NCI-H2081 (cell line): ENCODE measurements at places on chromosomes 7 and 10.

DNA sequence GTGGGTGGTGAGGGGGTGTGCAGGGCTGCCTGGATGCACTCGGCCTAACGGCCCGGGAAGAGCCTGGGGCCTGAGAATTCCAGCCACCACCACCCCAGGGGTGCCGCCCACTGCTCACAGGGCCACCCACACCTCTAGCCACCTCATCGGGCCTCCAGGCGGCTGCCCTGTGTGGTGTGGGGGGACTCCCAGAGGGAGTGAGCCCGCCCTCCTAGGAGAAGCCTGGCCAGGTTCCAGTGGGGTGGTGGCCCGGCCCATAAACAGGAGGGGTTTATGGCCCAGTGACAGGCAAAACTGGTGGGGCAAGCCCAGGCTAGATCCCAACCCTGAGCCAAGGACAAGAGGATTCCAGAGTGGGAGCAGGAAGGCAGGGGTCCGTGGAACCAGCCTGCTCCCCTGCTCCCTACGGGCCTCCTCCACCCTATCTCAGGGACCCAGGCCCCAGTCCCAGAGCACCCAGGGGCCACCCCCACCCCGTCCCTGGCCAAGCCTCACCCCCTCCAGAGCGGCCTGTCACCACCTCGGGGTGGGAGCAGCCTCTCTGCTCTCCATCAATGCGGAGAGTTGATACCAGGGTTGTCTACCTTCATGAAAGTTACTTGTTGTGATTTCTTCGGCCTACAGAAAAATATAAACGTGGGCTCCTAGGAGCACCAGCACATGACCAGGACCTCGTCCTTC lies 20.2 kb upstream of the PDGFA start:
- DNase-seq = no peak

GRCh38 chr10:59993931-59994330 lies 87.6 kb upstream of the CCDC6 start:
- DNase-seq = no peak

GRCh38 chr7:73811760-73812168 lies 19.0 kb upstream of the CLDN4 start:
- peak; percentile 73 for DNase-seq

GRCh38 chr7:137221467-137221866 lies 122.1 kb downstream of the PTN start:
- DNase-seq = no peak

DNA sequence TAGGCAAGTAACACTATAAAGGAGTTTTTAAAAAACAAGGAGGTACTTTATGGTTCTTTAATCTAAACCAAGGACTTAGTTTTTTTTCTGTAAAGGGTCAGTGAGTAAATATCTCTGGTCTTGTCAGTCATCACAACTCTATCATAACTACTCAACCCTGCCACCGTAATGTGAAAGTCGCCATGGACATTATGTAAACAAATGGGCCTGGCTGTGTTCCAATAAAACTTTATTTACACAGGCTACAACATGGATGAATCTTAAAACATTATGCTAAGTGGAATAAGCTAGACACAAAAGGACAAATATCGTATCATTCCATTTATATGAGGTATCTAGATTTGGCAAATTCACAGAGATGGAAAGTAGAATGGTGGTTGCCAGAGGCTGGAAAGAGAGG lies 60.8 kb upstream of the SP4 start:
- DNase-seq = peak; percentile 53

GRCh38 chr7:44080686-44081265 lies 1.6 kb downstream of the POLM start:
- no peak for DNase-seq

DNA sequence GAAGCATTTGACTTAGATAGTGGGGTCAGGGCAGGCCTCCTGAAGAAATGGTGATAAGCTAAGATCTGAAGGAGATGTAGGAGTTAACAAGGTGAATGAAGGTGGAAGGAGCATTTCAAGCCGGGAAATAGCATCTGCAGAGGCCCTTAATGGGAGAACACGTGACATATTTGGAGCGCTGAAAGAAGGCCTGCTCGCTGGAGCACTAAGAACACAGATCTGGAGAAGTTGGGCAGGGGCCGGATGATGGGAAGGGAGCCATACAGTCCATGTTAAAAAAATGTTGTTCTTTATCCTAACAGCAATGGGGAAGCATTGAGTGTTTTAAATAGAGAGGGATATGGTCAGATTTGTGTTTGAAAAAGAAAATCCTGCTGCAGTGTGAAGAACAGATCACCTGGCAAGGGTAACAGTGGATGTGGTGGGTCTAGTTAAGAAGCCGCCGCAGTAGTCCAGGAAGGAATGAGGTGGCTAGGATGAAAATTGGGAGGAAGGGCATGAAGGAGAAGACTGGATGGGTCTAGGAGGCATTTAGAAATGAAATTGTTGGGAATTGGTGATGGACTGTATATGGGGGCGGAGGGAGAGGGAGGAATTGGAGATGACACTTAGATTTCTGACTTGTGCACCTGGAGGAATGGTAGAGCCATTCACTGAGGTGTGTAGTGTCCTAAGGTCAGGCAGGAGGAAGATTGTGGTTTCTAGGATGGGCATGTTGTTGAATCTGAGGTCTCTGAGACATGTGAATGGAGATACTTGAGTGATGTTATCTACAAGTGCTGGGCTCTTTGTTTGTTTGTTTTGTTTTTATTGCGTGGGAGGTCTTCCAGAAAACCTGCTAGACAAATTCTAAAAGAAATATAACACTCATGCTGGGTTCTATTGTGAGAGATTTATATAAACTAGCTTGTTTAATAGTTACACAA lies 58.4 kb downstream of the MET start:
- DNase-seq = no peak

GRCh38 chr7:44639671-44640321 lies 33.4 kb downstream of the OGDH start:
- DNase-seq = no peak

- no peak for DNase-seq
Measured at GRCh38 chr10:18222866-18223265, 82.6 kb downstream of the CACNB2 start.

DNA sequence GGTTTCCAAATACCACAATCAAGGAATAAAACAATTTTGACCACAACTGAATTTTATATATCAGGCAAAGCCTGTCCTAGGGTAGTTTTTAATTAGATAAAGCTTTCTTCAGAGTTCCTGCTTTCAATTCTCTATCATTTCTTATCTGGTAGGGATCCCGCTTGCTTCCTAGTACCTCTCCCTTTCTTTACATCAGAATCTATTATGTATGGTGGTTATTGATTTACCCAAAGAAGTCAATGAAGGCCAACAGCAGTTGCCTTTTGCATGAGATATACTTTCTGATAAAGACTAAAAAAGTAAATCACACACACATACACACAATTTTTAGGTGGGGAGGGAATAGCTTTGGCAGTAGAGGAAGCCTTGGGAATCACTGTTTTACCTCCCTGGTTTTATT lies 70.7 kb downstream of the HDAC9 start:
- no peak for DNase-seq

DNA sequence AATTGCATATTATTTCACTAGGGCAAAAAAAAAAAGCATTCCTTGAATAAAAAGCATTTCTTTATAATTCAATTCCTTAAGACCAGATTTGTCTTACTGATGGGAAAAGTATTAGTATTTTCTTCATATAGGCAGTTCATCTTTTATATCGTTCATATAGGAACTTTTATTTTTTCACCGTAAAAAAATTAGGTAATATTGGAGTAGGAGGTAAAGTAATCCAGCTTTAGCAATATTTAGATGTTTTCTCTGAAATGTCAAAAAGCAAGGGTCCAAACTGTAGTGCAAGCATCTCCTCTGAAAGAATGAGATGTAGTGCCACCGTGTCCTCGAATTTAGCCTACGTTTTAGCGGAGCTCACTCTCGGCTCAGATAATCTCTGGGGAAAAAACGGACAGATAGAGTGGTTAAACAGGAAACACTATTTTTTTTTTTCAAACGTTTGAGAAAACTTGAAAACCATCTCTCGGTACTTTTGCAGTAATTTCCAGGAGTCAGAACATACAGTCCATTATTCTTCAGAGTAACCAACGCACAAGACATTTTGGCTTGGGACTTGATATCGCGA lies 5.5 kb upstream of the SPAG6 start:
- no peak for DNase-seq

DNA sequence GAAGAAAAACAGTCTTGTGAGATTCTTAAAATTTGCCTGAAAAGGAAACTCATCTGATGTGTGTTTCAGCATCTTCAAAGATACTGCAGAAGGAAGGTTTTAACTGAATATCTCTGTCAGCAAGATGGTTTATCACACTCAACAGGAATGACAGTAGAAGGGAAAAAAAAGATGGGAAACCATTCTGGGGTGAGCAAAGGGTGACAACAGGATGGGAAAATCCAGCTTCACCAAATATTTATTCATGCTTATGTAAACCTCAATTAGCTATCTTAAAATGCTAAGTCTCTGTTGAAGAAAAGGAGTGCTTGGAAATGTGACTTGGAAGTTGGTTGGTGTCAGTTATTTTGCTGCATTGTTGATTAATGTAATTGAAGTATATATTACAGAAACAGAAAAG lies 82.2 kb downstream of the FZD1 start:
- no peak for DNase-seq

- DNase-seq = no peak
Measured at GRCh38 chr7:142827951-142828500, 26.9 kb upstream of the EPHB6 start.

- no peak for DNase-seq
Measured at GRCh38 chr10:44185315-44185666, 199.6 kb downstream of the CXCL12 start.

GRCh38 chr10:76939933-76940468 lies 697.6 kb downstream of the KCNMA1 start:
- DNase-seq = peak; percentile 80

DNA sequence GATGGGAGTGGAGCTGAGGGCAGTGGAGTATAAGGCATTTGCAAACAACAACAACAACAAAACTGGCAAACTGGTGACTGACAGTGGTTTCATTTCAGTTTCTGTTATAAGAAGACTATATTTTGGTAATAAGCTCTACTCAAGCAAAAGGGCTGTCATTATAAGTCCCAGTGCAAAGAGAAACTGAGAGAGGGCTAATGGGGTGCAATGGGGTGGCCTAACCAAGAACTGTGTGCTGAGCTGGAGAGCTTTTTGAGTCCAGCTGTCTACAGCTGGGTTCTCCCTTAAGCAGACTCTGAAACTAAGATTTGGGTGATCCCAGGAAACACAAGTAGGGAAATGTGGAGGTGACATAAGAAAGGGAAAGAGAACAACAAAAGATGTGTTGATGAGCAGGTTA lies 439.3 kb downstream of the ADRA2A start:
- no peak for DNase-seq

GRCh38 chr7:55534262-55534915 lies 37.9 kb downstream of the VOPP1 start:
- DNase-seq = no peak

- no peak for DNase-seq
Measured at GRCh38 chr10:60351191-60351853, 38.4 kb downstream of the ANK3 start.

- DNase-seq = no peak
Measured at GRCh38 chr7:39633563-39634477, 10.4 kb downstream of the RALA start.

GRCh38 chr10:74585231-74586087 lies 240.9 kb upstream of the KAT6B start:
- peak; percentile 66 for DNase-seq

DNA sequence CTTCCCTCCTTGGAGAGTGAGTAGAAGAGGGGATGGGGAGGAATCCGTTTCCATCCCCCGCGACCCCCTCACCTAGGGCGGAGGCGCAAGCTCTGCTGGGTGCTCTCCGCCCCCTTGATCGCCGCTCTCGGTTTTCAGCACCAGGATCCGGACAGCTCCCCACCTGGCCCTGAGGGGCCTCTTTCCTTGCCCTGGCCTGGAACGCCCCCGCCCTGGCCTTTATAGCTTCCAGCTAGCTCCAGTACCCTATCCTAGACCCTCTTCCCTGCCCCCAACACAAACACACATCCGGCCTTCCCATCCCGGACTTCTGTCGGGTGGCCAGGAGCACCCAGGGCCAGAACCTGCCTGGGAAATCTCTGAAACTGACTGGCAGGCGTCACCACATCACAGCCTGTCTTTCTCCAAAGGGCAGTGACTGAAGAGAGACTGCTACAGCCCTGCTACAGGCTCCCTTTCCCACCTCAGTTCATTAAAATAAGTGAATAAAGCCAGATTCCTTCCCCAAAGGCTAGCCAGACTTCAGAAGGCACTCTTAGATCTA lies 72.3 kb upstream of the LEP start:
- DNase-seq = no peak

GRCh38 chr7:602341-603141 lies 82.9 kb upstream of the PDGFA start:
- DNase-seq = no peak

GRCh38 chr7:8211725-8212096 lies 50.3 kb downstream of the ICA1 start:
- DNase-seq = no peak

DNA sequence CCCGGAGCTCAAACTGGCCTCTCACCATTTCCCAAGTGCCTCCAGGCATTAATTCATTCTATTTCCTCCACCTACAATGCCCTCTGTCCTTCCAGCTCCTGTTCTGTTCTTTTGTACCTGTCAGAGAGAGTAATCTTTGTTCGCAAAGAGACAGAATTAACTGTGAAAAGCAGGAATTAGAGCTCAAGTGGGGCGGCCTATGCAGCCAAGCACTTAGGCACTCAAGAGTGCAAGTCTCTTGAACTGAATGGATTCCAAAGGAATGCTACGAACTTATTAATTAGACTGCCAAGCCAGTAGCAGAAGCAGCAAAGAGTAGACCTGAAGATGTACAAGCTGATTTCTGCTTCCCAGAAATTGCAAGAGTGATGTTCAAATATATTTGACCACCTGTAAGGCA lies 338.3 kb upstream of the AUTS2 start:
- no peak for DNase-seq

GRCh38 chr10:24737001-24737400 lies 13.3 kb upstream of the ARHGAP21 start:
- no peak for DNase-seq

DNA sequence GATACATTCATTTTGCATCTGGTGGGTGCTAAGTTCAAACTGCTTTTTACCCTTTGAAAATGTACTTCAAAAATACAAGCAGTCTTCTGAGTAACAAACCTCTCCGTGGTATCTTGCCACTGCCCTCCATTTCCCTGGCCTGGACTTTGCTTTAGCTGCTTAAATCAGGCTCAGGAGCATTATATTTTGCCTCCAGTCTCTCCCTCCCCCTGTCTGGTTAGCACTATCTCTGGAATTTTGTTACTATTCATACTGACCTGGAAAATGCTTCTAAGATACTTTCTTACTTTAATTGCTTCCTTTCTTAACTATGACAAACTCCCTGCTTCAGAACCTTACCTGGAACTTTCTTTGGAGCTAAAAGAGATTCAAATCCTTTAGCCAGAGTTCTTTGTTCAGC lies 369.8 kb downstream of the GFRA1 start:
- no peak for DNase-seq

GRCh38 chr7:95066737-95067530 lies 159.5 kb downstream of the PPP1R9A start:
- no peak for DNase-seq

DNA sequence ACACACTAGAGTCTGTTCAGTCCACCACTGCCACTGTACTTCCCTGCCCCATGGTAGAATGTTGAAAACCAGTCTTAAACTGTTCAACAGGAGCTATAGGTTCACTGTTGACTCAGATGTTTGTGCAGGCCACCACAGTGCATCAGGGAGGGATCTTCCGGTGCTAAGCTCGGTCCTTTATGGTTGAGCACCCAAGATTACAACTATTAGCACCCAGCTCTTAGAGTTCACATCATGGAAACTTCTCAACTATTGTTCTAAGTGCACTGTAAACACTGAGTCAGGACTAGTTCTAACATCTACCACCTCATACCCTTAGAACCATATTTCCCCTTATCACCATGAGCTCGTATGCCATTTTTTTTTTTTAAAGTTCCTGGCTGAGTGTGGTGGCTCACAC lies 97.1 kb upstream of the MXI1 start:
- no peak for DNase-seq

GRCh38 chr7:28044825-28045224 lies 135.8 kb downstream of the JAZF1 start:
- DNase-seq = no peak
